ENCODE measurements at places on chromosomes 16 and 17. TPM values are rescaled to one million over a fixed set of nuclear protein-coding genes. Genes with fewer than 3 reads are reported as not detected.

- H3K27me3 ChIP-seq: no peaks in the 10 kb centered on the region
- H3K4me1 ChIP-seq: peaks cover 77% of the 10 kb centered on the region
- no peak for DNase-seq
- no peaks in the 10 kb centered on the region for H3K36me3 ChIP-seq
- peak overlapping the region; percentile 91 for H3K27ac ChIP-seq
- peak overlapping the region; percentile 34 for H3K4me3 ChIP-seq
These were observed 6.4 kb downstream of the THRA start for GRCh38 chr17:40068917-40069750.

Gene MT1A
- not detected for total RNA-seq

GRCh38 chr17:51682115-51682514 is 421.8 kb downstream of the UTP18 start:
- no peak for DNase-seq
- H3K27me3 ChIP-seq: no peaks in the 10 kb centered on the region
- H3K4me1 ChIP-seq: no peaks in the 10 kb centered on the region
- H3K27ac ChIP-seq: no peak overlapping the region

DNA sequence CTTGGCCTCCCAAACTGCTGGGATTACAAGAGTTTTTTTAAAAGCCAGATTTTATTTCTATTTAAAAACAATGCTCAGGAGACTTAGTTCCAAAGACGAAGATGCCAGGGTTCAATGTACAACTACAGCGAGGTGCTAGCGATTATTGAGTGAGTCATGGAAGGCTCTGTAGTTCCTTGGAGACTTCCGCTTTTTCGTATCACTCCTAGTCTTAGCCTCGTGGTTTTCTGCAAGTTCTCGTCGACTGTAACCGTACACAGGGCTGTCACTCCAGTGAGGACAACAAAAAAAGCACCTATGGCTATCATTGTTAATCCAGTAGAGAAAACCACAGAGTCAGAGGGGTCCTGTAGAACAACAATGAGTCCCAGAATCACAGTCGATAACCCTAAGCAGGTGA is 22.7 kb upstream of the ZC3H7A start:
- no peaks in the 10 kb centered on the region for H3K36me3 ChIP-seq
- DNase-seq: no peak
- H3K4me1 ChIP-seq: peaks cover 4% of the 10 kb centered on the region
- H3K27ac ChIP-seq: no peak overlapping the region

Gene TEX19
- not detected for total RNA-seq

DNA sequence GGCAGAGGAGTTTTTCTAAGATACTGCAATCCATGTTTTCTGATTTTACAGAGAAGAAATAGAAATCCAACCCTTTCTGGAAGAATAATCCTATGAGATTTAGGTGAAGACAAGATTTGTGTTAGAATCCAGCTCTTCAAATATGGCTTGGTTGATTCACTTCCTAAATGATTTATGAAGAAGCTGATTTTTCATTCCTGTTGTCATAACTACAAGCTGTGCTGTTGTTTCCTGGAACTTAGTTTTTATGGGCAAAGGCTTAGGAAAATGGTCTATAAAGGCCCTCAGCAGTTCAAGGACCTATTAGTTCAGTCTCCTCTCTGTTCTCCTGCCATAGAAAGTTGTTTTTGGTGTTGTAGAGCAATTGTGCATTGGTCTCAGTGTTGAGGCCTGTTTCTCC is 174.2 kb upstream of the FAM20A start:
- no peaks in the 10 kb centered on the region for H3K4me1 ChIP-seq
- no peaks in the 10 kb centered on the region for H3K27me3 ChIP-seq
- H3K36me3 ChIP-seq: no peaks in the 10 kb centered on the region

Gene ENPP7
- total RNA-seq: not detected

Gene GDPD3
- total RNA-seq: 38.3 TPM

DNA sequence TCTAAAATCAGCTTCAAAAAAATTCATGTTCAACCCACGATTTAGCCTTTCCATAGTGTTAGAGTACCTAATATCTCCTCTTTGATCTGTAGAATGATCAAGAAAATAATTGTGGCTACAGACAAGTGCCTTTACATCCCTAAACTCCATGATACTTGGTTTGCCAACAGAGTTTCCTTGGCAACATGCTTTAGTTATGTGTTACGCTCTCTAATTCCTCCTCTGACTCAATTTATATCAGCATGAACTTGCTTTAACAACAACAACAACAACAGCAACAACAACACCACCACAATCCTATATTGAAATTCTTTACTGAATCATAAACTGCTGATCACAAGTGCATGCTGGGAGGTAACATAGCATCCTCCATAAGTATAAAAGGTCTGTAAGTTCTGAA is 757.8 kb downstream of the CDH11 start:
- no peaks in the 10 kb centered on the region for H3K4me1 ChIP-seq
- no peak overlapping the region for H3K27ac ChIP-seq
- no peaks in the 10 kb centered on the region for H3K36me3 ChIP-seq
- DNase-seq: no peak
- no peaks in the 10 kb centered on the region for H3K27me3 ChIP-seq

Gene RNU2-1
- total RNA-seq: not detected

- no peak for DNase-seq
- no peaks in the 10 kb centered on the region for H3K36me3 ChIP-seq
- no peak overlapping the region for H3K4me3 ChIP-seq
- no peak overlapping the region for H3K27ac ChIP-seq
- no peaks in the 10 kb centered on the region for H3K4me1 ChIP-seq
These were observed 254.6 kb downstream of the HS3ST3A1 start for GRCh38 chr17:13346996-13347762.

Gene ALOX15B
- total RNA-seq: 49.8 TPM

Gene PIMREG
- 3.6 TPM for total RNA-seq

- peaks cover 12% of the 10 kb centered on the region for H3K4me1 ChIP-seq
- no peaks in the 10 kb centered on the region for H3K27me3 ChIP-seq
- no peaks in the 10 kb centered on the region for H3K36me3 ChIP-seq
These were observed 16.0 kb downstream of the CBFA2T3 start for GRCh38 chr16:88961011-88961410.

GRCh38 chr17:15469260-15469659 is 1.8 kb upstream of the CDRT4 start:
- no peak overlapping the region for H3K27ac ChIP-seq
- no peaks in the 10 kb centered on the region for H3K27me3 ChIP-seq
- H3K4me1 ChIP-seq: peaks cover under 1% of the 10 kb centered on the region
- no peak overlapping the region for H3K4me3 ChIP-seq
- DNase-seq: no peak

- H3K36me3 ChIP-seq: no peaks in the 10 kb centered on the region
- H3K27me3 ChIP-seq: peaks cover 100% of the 10 kb centered on the region
- H3K4me1 ChIP-seq: peaks cover 12% of the 10 kb centered on the region
- peak overlapping the region; percentile 19 for H3K27ac ChIP-seq
These were observed 428 bp upstream of the SALL1 start for GRCh38 chr16:51151435-51151960.

- H3K27ac ChIP-seq: no peak overlapping the region
- H3K36me3 ChIP-seq: peaks cover 99% of the 10 kb centered on the region
- H3K4me1 ChIP-seq: peaks cover 9% of the 10 kb centered on the region
- no peak overlapping the region for H3K4me3 ChIP-seq
- no peaks in the 10 kb centered on the region for H3K27me3 ChIP-seq
- no peak for DNase-seq
These were observed 10.8 kb downstream of the CSNK2A2 start for GRCh38 chr16:58187092-58187491.

DNA sequence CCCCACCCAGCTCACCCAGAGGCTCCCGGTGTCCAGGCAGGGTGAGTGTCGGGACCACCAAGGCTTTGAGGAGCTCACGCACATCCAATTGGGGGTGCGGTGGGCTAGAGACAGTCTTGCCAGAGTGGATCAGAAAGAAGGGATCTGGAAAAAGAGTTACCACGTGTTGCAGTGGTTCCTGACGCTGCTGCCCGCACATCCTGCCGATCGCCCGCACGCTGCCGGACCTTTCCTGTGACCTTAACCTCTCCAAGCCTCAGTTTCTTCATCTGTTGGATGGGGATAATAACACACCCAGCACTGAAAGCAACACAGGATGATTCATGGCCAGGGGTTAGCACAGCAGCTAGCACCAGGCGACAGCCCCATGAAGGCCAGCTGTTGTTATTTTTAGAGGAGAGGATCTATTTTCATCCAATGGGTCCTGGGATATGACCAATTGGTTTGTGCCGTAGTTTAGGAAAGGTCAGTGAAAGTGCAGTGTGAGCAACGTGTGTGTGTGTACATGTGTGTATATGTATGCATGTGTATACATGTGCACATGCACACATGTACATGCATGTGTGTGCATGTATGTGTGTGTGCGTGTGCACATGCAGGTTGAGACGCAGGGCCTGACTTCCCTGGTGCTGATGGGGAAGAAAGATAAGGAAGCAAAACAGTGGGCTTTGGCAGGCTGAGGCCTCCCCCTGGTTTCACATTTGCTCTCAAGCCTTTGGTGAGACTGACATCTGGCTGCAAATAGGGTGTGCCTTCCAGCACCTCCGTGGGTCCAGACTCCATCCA is 2.5 kb downstream of the ITGAX start:
- H3K27ac ChIP-seq: no peak overlapping the region
- H3K36me3 ChIP-seq: no peaks in the 10 kb centered on the region
- no peak overlapping the region for H3K4me3 ChIP-seq
- peaks cover 24% of the 10 kb centered on the region for H3K27me3 ChIP-seq

DNA sequence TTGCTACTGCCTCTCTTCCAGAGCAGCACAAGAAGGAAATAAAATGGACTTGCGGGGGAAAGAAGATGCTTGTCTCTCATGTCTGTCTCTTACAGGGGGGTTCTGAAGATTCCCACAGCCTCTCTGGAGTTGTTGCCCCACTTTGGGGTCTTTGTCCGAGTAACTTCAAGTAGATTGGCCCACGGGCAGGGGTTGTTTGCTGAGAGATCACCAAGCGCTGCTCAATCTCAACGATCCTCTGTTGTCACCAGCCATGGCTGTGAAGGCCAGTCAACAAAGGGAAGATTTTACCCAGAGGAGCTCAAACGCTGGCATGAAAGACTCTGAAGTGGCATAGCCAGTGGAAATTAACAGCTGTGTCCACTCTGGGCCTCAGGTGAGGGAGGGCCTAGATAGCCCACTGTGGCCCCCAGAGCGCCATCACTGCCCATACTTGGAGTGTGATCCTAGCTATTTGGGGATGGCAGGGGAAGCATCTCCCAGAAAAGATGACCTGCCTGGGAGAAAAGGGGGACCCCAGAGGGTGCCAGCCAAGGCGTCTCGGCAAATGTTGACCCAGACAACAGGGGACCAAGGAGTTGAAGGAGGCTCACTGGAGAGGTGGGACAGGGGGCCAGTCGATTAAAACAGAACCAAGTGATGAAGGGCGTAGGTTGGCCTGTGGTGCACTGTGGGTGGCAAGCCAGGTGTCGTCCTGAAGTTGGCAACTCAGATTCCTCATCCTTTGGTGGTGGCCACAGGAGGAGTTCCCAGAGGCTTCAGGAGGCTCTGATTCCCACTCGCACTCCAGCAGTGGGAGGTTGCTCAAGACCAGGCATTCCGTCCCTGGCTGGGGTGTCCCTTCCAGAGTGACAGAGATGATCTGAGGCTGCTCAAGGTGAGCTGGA is 28.0 kb downstream of the SLC13A5 start:
- H3K27ac ChIP-seq: no peak overlapping the region
- no peaks in the 10 kb centered on the region for H3K27me3 ChIP-seq
- H3K4me1 ChIP-seq: no peaks in the 10 kb centered on the region
